Cortex of kidney (tissue), 1 donor: ENCODE measurements at places on chromosomes 5 and 9.

GRCh38 chr5:10932426-10932825 lies 171.4 kb upstream of the DAP start:
- DNase-seq: no peak

GRCh38 chr5:17951392-17952169 lies 317.3 kb downstream of the TAF11L14 start:
- DNase-seq: no peak

GRCh38 chr5:5026409-5026785 lies 113.7 kb upstream of the ADAMTS16 start:
- no peak for DNase-seq

DNA sequence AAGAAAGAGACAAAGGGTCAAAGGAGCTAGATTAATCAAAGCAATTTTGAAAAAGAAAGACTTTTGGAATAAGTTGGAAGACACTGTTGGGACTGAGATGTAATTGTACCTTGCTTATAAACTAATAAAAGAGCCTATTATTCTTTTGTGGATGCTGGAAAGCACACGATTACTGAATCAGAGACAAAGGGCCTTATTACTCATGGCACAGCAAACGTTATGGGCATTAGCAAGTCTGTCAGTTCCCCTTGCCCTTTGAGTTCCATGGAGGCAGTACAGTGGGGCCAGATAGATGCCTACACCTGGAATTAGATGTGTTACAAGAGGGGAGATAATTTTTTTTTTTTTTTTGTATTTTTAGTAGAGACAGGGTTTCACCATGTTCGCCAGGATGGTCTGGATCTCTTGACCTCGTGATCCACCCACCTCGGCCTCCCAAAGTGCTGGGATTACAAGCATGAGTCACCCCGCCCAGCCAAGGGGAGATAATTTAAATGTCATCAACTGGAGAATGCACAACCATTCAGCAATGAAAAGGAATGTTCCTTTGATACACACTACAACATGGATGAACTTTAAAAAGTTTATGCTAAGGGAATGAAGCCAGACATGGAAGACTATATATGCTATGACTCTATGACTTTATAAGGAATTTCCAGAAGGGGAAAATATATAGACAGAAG lies 128.9 kb downstream of the STARD4 start:
- no peak for DNase-seq

- DNase-seq: no peak
Measured at GRCh38 chr9:638152-638551, 203.3 kb upstream of the DMRT1 start.

GRCh38 chr5:152083231-152083630 lies 158.6 kb upstream of the GLRA1 start:
- DNase-seq: no peak

- no peak for DNase-seq
Measured at GRCh38 chr5:79845448-79846197, 145.4 kb downstream of the MTX3 start.

GRCh38 chr5:122517091-122517490 lies 205.1 kb downstream of the SNCAIP start:
- DNase-seq: no peak

DNA sequence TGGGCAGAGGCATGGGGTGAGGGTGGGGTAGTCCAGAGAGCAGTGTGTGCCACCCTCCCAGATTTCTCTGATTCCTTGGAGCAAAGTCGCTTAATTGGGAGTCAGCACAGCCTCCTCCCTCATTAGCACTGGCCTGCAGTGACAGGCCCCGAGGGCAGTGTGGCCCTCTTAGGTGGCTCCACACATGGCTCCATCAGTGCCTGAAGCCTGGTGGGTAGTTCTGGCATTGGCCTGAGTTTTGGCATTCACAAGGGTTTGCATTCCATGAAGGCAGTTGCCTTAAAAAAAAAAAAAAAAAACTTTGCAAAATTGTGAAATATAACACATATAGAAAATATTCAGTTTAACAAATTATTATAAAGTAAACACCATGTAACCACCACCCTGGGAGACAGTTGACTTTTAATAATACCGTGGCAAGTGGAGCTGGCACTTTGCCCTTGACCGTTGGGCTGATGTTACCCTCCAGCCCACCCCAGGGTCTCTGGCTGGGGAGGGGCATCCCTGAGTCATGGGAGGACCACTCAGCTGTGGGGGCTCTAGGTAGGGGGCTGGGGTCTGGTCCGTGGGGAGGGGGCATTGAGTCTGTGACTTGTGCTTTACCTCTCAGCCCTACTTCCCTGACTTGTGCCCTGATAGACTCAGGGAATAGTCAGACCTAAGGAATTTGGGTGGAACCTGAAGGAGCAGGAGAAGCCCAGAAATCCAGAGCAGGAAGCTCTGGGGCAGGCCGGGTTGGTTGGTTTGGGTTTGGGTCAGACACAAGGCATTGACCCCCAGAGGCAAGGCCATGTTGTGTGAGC lies 51.3 kb upstream of the PITX1 start:
- DNase-seq: no peak

DNA sequence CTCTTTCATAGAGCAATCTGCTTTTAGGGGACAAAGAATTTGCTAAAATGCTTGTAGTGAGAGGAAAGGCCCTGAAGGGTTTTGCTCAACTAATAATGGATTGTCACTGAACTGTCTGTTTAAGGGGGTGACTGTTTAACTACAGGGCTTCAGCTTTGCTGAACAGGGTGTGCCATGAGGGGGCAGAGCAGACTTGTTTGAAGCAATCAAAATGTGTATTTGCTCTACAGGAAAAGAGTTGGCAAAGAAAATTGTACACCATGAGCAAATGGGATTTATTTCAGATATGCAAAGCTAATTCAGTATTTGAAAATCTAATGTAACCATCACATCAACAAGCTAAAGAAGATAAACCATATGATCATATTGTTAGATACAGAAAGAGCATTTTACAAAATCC lies 154.3 kb downstream of the GABRG2 start:
- DNase-seq: no peak

- no peak for DNase-seq
Measured at GRCh38 chr9:114112778-114113584, 13.9 kb upstream of the KIF12 start.

DNA sequence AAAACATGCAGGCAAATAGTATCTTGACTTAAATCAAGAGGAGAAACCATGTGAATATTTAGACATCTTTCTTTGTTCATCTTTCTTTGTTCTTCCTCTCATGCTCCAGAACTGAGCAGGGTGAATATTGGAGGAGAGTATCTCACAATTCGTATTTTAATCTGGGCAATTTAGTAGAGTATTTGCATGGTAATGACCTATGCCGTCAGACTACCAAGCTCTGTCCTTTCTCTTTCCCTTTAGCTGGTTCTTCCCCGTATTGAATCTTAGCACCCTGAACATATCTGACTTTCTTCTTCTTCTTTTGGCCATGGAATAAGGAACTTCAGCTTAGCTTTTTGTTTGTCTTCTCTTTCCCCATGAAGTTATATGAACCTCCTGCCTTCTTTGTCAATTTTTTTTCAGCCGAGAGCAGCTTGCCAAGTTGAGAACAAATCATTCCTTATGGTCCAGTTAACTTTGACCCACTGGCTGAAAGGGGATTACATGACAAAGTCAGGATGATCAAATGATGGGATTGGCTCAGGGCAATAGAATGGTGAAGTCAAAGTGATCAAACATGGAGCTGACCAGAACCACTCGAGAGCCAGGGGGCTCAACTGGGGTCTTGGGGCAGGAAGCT lies 95.8 kb downstream of the DAPK1 start:
- no peak for DNase-seq

GRCh38 chr5:74526111-74526510 lies 114.4 kb downstream of the ENC1 start:
- DNase-seq: no peak

GRCh38 chr9:35277628-35278359 lies 116.0 kb downstream of the UNC13B start:
- no peak for DNase-seq

- DNase-seq: no peak
Measured at GRCh38 chr9:136901516-136902258, 15.4 kb downstream of the TRAF2 start.

GRCh38 chr9:17116400-17116837 lies 18.4 kb upstream of the CNTLN start:
- no peak for DNase-seq

DNA sequence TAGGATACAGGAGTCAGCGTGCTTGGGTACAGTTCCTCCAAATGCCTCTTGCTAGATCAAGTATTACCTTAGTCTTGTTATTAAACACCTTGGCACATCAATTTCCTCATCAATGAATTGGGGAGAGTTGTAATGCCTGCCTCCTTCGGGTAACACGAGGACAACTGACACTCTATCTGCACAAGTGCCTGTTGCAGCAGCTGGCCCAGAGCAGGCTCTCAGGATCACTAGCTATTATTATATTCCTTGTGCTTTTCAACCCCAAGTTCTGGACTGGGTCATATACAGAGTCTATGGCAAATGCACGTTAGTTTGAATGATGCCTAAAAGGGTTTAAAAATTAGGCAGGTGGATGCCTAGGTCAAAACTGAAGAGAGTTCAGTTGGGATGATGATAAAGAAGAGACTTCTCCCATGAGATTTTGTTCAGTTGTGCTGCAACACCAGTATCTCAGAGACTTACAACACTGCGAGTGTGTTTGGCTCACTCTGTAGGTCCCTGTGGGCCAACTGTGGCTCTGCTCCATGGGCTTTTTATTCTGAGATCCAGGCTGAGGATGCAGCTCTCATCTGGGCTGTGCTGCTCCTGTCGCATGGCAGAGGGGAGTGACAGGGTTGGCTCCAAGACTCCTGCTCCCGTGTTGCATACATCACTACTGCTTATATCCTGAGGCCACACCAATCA lies 41.1 kb upstream of the TEX48 start:
- no peak for DNase-seq

GRCh38 chr5:166377756-166378155 lies 1913.7 kb upstream of the WWC1 start:
- no peak for DNase-seq

GRCh38 chr5:111834926-111835599 lies 78.1 kb upstream of the NREP start:
- DNase-seq: no peak

DNA sequence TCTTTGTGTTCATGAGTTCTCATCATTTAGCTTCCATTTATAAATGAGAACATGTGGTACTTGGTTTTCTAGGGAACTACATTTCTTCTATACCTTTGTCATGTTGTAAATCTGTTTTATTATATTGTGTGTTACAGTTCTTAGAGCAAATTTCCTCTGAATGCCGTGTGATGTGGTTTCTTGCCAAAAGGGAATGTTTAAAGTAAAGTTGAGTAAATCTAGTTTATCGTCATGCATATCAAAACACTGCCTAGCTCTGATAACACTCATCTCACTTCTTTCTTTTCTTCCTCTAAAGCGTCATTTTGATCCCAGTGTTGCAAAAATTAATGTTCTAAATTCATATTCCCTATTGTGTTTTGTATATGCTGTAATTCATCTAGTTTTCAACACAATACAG lies 295.4 kb upstream of the HAPLN1 start:
- no peak for DNase-seq

DNA sequence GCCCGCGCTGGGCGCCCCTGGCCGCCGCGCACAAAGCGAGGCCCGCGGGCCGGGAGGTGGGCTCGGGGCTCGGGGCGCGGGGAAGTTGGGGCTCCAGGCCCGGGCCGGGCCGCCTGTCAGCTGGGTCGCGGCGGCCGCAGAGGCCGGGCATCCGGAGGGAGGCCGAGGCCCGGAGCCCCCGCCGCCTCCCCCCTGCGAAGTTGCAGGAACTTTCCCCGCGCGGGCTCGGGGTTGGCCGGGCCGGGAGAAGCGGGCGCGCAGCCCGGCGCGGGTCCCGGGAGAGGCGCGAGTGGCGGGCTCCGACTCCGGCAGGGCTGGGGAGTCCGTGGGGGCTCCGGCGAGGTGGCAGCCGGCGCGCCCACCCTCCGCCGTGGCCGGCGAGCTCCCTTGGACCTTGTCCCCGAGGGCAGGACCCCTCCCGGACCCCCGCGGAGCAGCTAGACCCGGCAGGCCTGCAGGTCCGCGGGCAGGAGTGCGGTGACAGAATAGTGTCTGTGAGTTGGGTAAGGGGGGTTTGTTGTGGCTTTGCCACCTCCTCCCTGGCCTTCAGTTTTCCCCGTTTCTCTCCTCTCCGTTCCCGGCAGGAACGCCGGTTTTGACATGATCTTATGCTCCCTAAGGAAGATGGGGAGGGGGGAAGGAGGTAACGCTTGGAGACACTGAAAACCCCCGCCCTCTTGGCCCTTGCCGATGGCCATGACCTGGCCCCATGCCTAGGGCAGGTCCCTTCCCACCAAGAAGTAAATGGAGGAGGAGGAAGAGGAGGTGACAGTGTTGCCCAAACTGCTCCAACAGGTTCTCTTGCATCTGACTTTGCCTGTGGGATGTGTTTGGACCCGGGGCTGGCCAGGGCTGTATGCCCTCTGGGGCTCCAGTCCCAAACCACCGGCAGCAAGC lies 942 bp downstream of the PHF2 start:
- DNase-seq: no peak

- DNase-seq: no peak
Measured at GRCh38 chr9:17723656-17724055, 144.8 kb downstream of the SH3GL2 start.

GRCh38 chr5:73912821-73913271 lies 286.9 kb downstream of the ARHGEF28 start:
- no peak for DNase-seq

DNA sequence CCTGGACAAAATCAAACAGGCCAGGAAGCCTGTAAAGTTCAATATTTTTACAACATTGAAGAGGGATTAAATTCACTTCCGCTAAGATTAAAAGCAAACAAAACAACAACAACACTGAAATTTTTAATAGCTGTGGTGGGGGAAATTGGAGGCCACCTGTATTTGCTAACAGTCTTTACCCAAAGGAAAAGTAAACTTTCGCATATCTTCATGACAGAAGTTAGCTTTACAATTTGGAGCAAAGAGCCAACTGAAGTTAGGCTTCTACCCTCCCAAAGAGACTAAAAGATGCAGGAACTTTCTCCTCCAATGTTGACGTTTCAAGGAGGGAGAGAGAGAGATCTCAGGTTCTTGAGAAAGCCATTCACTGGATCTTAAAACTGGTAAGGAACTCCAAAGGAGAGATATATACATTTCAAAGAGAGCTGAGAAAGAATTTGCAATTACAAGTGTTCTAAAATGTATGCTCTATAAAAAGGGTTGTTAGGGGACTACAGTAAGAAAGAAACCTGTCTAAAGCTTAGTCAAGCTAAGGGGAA lies 349.2 kb upstream of the CDH9 start:
- DNase-seq: no peak

- DNase-seq: no peak
Measured at GRCh38 chr5:82847562-82847961, 229.6 kb downstream of the TMEM167A start.

- DNase-seq: no peak
Measured at GRCh38 chr5:59937633-59938032, 44.1 kb upstream of the PDE4D start.

GRCh38 chr5:139982975-139983240 lies 60.2 kb downstream of the NRG2 start:
- no peak for DNase-seq

DNA sequence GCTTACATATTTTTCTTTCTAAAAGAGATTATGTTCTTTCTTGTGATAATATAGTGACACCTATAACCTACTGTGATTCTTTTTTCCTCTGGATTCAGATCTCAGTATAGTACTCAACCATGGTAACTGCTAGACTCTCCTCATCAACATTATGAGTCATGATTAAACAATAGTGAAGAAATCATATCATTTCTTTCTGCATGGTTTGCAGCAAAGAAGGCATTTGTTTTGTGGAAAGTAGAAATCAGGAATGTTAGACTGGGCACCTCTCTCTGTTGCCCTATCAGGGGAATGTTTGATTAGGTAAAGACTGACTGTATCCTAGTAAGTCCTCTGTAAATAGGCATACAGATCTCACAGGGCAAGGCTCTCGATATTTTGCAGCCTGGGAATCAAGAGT lies 25.6 kb upstream of the SMC2 start:
- DNase-seq: no peak
